ENCODE measurements at places on chromosomes 7 and 10.

- DNase-seq, result peak; percentile 50
Observed at GRCh38 chr10:46536171-46536570, 20.3 kb downstream of the GPRIN2 start.

DNA sequence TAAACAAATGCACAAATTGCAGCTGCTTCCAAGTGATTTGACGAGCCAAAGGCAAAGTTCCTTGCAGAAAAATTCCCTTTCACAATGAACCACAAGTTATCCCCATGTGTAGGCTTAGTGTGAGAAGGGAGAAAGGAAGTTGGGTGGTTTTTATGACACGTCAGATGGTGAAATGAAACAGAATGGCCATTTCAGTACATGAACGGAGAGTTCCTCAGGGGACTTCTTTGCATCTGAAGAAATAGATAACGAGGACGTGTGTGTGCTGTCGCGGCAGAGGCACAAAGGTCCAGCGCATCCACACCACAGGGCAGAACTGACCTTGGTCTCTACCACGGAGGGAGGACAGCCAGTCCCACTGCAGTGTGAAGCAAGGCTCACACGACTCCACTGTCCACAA is 135.9 kb downstream of the PAXIP1 start:
- no peak for DNase-seq

DNA sequence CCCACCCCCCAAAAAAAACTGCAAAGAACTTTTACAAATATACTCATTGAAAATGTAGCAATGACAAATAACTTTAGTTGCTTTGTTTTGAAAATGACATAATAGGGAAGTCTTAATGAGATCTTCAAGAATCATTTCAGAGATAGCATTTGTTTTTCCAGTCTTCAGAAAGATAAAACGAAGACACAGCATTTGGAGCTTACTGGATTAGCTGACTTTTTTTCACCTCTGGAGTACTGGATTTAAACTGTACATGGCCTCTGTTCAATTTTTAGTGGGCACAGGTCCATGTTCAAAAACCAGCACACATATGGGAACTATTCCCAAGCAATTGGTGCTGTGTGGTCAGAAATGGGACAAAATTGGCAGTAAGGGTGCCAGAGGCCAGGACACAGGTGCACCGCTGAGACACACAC is 3.9 kb downstream of the RAB11FIP2 start:
- DNase-seq, result no peak

- no peak for DNase-seq
Observed at GRCh38 chr7:1890289-1891235, 220.5 kb downstream of the ELFN1 start.

DNA sequence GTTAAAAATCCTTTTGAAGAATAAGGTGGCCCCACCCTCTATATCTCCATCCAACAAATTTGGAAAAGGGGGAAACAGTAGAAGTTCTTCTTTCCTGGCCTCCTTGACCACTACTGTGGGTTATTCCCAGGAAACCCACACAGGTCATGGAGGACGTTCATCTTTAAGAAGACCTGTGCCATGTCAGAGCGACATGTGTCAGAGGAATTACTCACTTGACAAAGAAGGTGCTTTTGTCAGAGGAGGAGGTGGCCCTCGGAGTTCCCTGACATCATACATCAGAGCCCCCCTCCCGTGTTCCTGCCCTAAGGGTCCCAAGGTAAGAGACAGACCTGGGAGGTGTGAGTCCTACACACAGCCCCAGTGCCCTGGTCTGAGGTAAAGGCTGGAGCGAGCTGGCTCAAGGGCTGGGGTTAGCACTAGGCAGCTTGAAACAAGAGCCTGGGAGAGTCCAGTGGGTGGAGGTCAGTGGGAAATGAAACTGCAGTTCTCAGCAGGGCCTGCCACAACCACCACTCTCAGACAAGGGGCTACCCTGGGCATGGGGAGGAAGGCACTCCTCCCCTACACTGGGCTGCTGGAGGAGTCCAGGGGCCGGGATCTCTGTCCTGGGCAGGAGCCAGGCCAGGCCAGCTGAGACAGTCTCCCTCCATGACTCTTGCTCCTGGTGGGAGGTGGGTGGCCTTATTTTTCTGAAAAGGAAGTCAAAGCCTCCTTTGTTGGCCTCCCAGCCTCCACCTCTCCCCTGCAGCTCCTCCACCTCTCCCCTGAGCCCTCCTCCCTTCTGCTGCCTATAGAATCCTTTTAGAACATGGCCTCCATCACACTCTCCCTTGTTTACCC is 21.8 kb upstream of the ZMIZ1 start:
- peak; percentile 56 for DNase-seq

DNA sequence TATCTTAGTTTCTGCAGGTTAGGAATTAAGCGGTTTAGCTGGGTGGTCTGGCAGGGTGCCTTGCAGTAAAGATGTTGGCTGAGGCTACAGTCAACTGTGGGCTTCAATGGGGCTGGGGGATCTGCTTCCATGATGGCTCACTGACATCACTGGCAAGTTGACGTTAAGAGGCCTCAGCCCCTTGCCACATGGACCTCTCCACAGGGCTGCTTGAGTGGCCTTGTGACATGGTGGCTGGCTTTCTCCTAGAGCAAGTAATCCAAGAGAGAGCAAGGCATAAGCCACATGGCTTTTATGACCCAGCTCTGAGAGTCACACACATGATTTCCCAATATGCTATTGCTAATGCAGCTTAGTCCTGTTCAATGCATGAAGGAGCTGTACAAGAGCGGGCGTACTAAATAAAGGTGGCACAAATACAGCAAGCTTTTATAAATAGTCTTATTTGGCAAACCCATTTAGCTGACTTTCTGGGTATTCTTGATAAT is 109.1 kb downstream of the SEPTIN7 start:
- DNase-seq, result no peak
